ENCODE measurements at places on chromosomes 16 and 17. TPM values are rescaled to one million over a fixed set of nuclear protein-coding genes. Genes with fewer than 3 reads are reported as not detected.

- no peak overlapping the region for H3K27ac ChIP-seq
- DNase-seq = no peak
- H3K4me1 ChIP-seq = no peaks in the 10 kb centered on the region
These were observed 114.5 kb downstream of the COPRS start for GRCh38 chr17:31744511-31744951.

DNA sequence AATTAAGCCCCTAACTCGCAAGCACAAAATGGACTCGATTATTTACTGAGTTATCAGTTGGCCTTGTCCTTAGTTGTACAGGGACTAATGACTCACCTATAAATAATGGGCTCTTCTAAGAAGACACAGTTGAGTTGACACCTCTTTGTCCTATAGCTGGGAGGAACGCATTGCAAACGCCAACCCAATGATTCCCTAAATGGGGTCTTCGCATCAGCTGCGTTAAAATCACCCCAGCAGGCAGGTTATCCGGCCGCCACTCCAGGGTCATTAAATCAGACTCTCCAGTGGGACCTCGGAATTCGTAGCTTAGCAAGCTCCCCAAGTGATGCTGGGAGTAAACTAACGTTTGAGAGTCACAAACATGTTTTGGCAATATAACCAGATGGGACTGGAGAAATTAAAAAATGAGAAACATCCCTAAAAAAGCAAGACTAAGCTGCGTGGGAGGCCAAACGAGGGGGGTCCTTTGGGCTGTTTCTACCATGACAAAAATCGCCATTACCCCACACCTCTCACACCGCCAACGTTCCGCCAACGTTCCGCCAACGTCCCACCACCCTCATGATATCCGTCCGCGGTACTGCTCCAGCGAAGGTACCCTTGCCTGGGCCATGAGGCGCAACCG is 932 bp upstream of the NFE2L1 start:
- H3K27ac ChIP-seq = peak overlapping the region; percentile 92

Gene RAP1GAP2
- 23.4 TPM for total RNA-seq

DNA sequence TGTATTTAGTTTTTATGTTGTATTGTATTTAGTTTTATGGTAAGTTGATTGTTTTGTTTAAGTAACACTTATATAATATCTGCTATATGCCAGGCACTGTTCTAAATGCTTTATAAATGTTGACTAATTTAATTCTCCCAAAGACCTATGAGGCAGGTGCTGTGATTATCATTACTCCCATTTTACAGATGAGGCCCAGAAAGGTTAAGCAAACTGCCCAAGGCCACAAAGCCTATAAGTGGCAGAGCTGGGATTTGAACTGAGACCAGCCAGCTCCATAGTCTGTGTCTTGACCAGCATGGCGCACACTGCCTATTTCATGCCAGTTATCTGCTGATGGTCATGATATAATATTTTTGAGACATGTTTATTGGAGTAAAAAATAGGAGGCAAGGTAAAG is 24.0 kb downstream of the IL21R start:
- H3K27ac ChIP-seq = no peak overlapping the region
- no peaks in the 10 kb centered on the region for H3K4me1 ChIP-seq
- no peak for DNase-seq
- H3K36me3 ChIP-seq = no peaks in the 10 kb centered on the region

GRCh38 chr16:19131825-19132218 is 18.1 kb downstream of the ITPRIPL2 start:
- H3K36me3 ChIP-seq = no peaks in the 10 kb centered on the region
- H3K27me3 ChIP-seq = no peaks in the 10 kb centered on the region
- no peak overlapping the region for H3K4me3 ChIP-seq
- no peak for DNase-seq
- peak overlapping the region; percentile 67 for H3K27ac ChIP-seq
- peaks cover 12% of the 10 kb centered on the region for H3K4me1 ChIP-seq

DNA sequence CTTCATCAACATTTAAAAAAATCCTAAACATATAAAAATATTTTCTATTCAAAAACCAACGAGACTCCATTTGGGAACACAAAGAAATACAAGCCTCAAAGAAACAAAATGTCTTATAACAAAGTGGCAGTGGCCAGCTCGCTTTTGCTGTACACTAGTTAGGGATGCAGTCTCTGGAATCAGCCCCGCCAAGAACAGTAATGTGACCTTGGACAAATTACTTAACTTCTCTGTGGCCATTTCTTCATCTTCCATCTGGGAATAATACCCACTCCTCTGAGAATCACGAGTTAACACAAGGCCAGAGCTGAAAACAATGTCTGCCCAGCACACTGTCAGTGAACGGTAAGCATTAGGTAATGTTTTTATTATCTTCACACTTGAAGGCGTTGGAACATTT is 5.6 kb downstream of the STAT5B start:
- H3K4me3 ChIP-seq = no peak overlapping the region
- no peaks in the 10 kb centered on the region for H3K36me3 ChIP-seq
- H3K4me1 ChIP-seq = peaks cover 8% of the 10 kb centered on the region
- H3K27ac ChIP-seq = peak overlapping the region; percentile 33
- H3K27me3 ChIP-seq = no peaks in the 10 kb centered on the region

GRCh38 chr17:27545562-27546229 is 85.3 kb upstream of the LGALS9 start:
- H3K27ac ChIP-seq = no peak overlapping the region
- H3K4me1 ChIP-seq = peaks cover 3% of the 10 kb centered on the region
- no peak overlapping the region for H3K4me3 ChIP-seq
- H3K36me3 ChIP-seq = no peaks in the 10 kb centered on the region

Gene TERB1
- 0.33 TPM for total RNA-seq

Gene HNF1B
- total RNA-seq = 0.33 TPM

- no peaks in the 10 kb centered on the region for H3K36me3 ChIP-seq
- H3K4me3 ChIP-seq = peak overlapping the region; percentile 41
- peak; percentile 48 for DNase-seq
These were observed 21.7 kb upstream of the SP6 start for GRCh38 chr17:47872651-47873161.

GRCh38 chr17:60134396-60135150 is 15.2 kb upstream of the CA4 start:
- peaks cover 19% of the 10 kb centered on the region for H3K27me3 ChIP-seq
- no peak overlapping the region for H3K27ac ChIP-seq
- H3K4me3 ChIP-seq = peak overlapping the region; percentile 59
- peak; percentile 10 for DNase-seq

DNA sequence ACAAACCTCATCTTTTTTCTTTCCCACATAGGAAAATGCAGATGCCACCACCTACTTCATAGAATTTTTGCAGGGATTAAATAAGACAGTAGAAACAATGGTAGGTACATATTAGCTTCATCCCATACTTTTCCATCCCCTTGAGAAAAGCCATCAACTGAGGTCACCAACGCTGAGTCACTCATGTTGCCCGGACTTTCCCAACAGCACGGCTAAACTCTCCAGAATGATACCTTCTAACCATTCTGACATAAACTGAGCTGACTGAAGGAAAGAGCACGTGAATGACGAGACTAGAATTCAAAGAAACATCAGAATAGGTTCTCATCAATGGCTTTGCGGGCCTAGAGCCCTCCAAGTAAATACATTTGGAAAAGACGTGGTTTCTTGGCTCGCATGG is 146.0 kb upstream of the RCVRN start:
- no peaks in the 10 kb centered on the region for H3K4me1 ChIP-seq
- no peak overlapping the region for H3K4me3 ChIP-seq
- peak overlapping the region; percentile 69 for H3K27ac ChIP-seq
- no peaks in the 10 kb centered on the region for H3K36me3 ChIP-seq

DNA sequence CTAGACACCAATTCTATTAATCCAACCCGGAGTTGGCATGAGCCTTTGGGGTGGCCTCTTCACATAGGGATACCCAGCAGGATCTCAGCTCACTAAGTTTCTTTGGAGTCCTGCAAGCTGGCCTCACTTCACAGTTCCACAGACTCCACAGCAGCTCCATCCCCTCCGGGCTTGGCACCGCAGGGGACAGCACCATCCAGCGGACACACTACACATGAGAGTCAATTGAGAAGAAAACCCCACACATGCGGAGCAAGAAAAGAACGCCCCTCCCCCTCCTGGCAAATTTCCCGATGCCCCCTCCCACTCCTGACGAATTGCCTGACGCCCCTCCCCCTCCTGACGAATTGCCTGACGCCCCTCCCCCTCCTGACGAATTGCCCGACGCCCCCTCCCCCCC is 31.1 kb downstream of the KLHDC4 start:
- H3K4me3 ChIP-seq = no peak overlapping the region
- H3K36me3 ChIP-seq = no peaks in the 10 kb centered on the region
- no peaks in the 10 kb centered on the region for H3K4me1 ChIP-seq
- no peak overlapping the region for H3K27ac ChIP-seq
- no peak for DNase-seq

GRCh38 chr17:42720996-42721583 is 23.8 kb downstream of the EZH1 start:
- no peak for DNase-seq
- H3K4me1 ChIP-seq = no peaks in the 10 kb centered on the region
- peaks cover 35% of the 10 kb centered on the region for H3K36me3 ChIP-seq
- H3K4me3 ChIP-seq = no peak overlapping the region
- H3K27me3 ChIP-seq = no peaks in the 10 kb centered on the region

DNA sequence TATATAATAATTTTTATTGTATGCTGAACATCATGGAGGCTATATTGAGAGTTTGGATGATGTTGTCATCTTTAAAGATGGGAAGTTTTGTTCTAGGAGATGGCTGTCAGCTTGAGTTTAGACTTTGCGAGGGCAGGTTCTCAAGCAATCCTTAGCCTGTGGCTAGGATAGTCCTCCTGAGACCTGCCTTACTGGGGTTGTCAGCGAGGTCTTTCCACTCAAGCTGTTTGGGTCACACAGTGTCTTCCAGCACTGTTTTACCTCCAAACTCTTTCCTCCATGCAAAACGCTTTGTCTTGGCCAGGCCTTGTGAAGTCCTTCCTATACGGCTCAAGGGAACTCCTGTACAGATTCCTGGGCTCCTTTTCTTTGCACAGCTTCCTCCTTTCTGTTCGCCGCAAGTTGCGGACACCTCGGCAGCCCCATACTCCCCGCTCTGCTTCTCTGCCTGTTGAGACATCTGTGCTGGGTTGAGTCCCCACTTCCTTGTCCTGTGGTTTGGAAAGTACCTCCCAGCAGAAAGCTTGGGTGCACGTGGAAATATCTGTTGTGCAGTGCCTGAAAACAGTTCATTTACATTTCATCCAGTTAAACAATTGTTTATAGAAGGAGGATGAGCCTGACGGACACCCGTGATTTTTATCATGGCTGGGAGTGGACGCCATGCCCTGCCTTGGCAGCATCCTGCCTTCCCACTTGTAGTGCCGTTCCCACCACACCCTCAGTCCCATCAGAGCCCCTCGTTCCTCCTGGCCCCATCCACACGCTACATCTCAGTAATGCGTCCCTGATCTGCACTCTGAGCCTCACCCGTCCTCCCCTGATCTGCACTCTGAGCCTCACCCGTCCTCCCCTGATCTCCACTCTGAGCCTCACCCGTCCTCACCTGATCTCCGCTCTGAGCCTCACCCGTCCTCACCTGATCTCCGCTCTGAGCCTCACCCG is 55.0 kb upstream of the CBFA2T3 start:
- no peak overlapping the region for H3K27ac ChIP-seq
- H3K4me1 ChIP-seq = no peaks in the 10 kb centered on the region
- no peak for DNase-seq
- H3K36me3 ChIP-seq = no peaks in the 10 kb centered on the region
- no peak overlapping the region for H3K4me3 ChIP-seq

GRCh38 chr17:49939318-49939717 is 29.7 kb upstream of the DLX4 start:
- H3K27ac ChIP-seq = no peak overlapping the region
- DNase-seq = no peak
- no peaks in the 10 kb centered on the region for H3K4me1 ChIP-seq
- no peaks in the 10 kb centered on the region for H3K36me3 ChIP-seq

DNA sequence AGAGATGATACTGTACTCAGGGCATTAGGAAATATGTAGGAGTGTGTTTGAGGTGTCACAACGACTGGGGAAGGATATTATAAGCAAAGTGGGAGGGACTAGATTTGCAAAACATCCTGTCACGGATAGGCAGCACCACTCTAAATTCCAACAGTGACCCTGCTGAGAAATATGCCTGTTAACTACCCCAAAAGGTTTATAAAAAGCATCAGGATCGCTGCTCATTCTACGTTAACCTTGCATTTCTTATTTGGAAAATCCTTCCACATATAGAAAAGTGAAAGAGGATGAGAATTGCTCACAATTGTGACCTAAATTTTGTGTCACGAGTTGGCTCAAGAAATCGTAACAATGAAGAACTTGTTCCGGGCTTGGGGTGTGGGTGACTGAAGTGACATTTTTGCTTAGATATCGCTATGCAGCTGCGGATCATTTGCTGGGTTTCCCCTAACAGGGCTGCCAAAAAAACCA is 51.6 kb downstream of the N4BP1 start:
- no peak overlapping the region for H3K27ac ChIP-seq
- no peaks in the 10 kb centered on the region for H3K4me1 ChIP-seq
- H3K4me3 ChIP-seq = no peak overlapping the region
- H3K27me3 ChIP-seq = no peaks in the 10 kb centered on the region
- no peak for DNase-seq

GRCh38 chr17:81426393-81427172 is 31.3 kb downstream of the BAHCC1 start:
- H3K27ac ChIP-seq = peak overlapping the region; percentile 70
- H3K27me3 ChIP-seq = no peaks in the 10 kb centered on the region
- DNase-seq = no peak
- no peaks in the 10 kb centered on the region for H3K36me3 ChIP-seq
- peaks cover 45% of the 10 kb centered on the region for H3K4me1 ChIP-seq
